Gastrocnemius medialis (tissue), 4 donors: ENCODE measurements at places on chromosomes 5 and 9.

DNA sequence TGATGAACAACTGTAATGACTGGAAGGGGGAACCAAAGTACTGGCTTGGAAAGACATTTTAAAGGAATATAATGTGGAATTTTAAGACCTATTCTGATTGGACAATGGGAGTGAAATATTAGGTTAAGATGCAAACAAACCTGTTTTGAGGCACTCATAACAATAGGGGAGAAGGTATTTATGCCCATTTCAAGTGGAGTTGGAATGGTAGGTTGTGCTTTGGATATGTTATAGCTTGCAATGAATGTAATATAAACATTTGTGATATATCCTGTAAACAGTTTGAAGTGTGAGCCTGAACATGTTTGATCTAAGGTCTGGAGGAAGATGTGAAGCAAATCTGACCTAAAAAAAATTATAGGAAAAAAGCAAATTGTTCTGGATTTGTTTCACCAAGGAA, 129.6 kb upstream of the GRHPR start:
- DNase-seq: no peak

DNA sequence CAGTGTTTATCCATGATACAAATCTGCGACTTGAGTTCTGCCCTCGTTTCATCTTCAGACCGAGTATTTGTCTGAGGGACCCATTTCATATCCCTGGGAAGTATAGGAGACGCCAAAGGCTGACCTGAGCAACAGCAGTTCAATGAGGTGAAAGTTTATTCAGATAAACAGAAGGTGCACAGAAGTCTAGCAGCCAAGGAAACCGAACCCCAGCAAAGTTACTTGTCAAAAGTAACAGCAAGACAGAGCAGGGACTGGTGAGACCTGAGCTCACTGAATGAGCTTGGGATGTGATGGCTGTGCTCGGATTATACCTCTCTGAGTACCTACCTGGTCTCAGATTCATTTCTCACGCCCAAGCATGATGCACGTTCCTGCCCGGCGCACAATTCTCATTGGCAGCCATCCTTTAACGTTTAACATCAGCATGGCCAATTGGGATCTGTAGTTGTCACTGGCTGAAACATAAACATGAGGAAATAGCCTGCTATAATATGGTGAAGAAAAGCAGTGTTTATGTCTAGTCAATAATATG, 599 bp downstream of the LYRM7 start:
- DNase-seq: no peak

DNA sequence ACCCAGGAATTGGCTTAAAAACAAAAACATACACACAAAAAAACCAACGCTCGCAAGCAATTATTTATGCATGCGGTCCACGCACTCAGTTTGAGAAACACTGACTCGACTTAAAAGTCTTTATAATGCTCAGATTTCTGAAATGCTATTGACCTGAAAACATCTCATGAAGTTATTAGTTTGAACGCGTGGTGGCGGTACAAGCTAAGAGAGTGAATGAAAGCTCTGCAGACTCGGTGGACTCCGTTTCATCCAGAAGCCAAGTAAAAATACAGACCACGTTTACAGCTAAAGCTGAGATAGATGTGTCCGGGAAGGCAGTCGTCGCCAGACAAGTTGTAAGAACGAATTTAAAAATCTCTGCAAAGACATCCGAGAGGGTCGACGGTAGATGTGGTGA, at the start of gene PCDHB6:
PCDHB6 (plus strand) TSS at position 246 of the 400 bp plus-strand sequence. CDS start 201 bp downstream, outside the sequence.
- no peak for DNase-seq

GRCh38 chr5:27316271-27316650, 277.9 kb upstream of the CDH9 start:
- DNase-seq: no peak

DNA sequence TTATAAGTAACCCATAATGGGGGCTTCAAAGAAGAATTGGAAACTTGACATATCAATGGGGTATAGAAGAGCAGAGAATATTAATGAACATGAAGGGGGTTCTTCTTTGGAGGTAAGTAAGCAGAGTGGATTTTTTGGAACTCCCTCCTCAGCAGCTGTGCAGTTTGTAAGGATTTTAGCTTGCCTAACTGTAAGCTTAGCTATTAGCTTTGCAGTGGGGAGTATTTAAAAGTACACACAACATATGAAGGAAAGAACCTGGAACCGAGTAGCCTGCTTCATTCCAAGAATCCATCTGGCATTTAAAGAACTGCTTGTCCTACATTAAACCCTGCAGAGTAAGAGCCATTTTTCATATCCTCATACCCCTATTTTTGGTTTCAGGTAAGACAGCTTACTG, 2.2 kb upstream of the PBX3 start:
- DNase-seq: no peak

GRCh38 chr9:119477197-119477596, 108.0 kb upstream of the BRINP1 start:
- DNase-seq: no peak

DNA sequence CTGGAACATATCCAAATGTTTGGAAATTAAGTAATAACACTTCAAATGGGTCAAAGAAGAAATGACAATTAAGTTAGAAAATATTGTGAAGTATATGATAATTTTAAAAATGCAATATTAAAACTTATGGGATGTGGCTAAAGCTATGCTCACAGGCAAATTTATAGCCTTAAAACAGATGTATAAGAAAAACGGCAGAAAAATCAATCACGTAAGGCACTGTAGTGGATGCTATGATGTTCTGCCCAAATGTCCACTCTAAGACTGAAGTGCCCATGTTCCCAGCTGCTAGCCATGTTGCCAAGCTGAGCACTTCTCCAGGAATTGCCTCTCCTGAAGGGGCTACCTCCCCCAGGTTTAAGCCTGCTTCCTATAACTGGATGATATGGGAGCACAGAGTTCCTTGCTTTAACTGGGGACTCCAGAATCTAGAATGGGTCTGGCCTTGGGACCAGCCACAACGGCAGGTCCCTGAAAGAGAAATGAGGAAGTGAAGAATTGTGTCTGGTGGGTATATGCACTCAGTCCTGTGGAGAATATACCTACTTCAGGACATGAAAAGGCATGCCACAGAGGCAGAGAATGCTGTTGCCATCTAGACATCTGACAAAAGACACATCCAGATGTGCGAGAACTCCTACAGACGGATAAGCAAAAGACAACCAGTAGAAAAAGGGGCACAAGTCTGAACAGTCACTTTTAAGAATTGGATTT, 78.2 kb upstream of the RXRA start:
- DNase-seq: no peak
